ENCODE measurements at places on chromosomes 16 and 17. TPM values are rescaled to one million over a fixed set of nuclear protein-coding genes. Genes with fewer than 3 reads are reported as not detected.

GRCh38 chr16:14436401-14436955, 193.6 kb downstream of the PARN start:
- peak; percentile 53 for DNase-seq

The ORAI3 gene
- total RNA-seq, result 41.6 TPM

The JPH3 gene
- total RNA-seq, result not detected

DNA sequence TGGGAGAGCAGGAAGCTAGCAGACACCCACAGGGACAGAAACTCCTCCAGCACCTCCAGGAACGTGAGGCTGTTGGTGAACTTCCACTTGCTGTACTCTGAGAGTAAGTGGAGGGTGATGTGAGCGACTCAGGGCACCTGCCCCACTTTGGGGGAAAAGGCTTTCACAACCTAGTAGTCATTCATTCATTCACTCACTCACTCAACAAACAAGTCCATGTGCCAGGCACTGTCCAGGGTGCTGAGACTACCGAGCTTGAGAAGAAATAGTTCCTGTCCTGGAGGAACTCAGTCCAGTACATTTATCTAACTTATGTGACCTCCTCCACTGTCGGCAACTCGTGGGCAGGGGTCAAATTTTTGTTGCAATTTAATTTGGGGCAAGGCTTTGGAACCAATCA, 26.6 kb downstream of the LGALS9 start:
- DNase-seq, result peak; percentile 18

DNA sequence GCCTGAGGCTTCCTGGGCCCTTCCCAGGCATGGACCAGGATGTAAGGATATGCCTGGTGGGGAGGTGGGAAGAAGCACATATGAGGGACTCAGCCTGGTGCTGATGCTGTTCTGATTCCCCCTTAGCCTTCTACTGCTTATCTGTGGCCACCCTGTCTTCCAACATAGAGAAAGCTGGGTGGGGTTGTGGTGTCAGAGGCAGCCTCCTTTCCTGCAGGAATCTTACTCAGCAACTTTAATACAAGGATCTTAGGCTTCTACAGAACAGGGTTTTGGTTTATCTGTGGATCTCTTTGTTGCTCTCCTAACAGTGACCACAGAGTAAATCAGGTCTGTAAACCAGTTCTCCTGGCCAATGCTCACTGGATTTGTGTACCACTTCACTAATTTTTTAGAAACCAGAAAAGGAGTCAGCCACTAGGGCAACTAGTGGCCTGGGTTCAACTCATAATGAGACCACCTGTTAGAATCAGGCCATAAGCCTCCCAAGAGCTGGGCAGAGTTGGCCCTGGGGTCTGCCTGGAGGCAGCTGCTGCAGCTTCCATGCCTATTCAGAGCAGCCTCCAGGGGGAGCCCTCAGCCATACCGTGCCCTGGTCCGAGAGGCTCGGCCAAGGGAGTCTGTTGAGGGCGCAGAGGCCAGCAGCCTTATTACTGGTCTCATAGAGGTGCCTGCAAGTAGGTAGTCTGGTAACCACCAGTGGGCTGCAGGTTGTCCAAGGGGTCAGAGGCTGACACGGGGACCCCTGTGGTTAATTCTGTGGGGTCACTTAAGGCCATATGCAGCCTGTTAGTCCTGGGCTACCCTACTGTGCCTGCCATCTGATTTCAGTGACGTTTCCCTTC, 7.1 kb downstream of the HAS3 start:
- peak; percentile 38 for DNase-seq

GRCh38 chr16:86322283-86322682, 188.0 kb upstream of the FOXF1 start:
- no peak for DNase-seq

DNA sequence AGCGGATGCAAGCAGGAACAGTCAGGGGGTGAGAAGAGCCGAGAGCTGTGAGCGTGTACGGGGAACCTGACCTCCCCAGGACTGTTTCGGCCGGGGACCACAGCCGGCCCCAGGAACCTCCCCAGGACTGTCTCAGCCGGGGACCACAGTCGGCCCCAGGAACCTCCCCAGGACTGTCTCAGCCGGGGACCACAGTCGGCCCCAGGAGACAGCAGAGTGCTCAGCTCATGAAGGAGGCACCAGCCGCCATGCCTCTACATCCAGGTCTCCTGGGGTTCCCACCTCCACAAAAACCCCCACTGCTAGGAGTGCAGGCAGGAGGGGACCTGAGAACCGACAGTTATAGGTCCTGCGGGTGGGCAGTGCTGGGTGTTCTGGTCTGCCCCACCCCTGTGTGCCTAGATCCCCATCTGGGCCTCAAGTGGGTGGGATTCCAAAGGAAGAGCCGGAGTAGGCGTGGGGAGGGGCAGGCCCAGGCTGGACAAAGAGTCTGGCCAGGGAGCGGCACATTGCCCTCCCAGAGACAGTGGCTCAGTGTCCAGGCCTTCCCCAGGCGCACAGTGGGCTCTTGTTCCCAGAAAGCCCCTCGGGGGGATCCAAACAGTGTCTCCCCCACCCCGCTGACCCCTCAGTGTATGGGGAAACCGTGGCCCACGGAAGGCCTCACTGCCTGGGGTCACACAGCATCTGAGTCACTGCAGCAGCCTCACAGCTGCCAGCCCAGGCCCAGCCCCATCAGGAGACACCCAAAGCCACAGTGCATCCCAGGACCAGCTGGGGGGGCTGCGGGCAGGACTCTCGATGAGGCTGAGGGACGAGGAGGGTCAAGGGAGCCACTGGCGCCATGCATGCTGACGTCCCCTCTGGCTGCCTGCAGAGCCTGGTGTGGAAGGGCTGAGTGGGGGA, 4.3 kb downstream of the RHBDF1 start:
- peak; percentile 84 for DNase-seq

Data from RPMI7951 (cell line).